ENCODE measurements at places on chromosomes 11 and 22. TPM values are rescaled to one million over a fixed set of nuclear protein-coding genes. Genes with fewer than 3 reads are reported as not detected.

RBM4B gene
- total RNA-seq: 19.8 TPM

CLMP gene
- total RNA-seq: 47.2 TPM

OR2D2 gene
- total RNA-seq: not detected

CASP4 gene
- total RNA-seq: 117 TPM

MS4A7 gene
- total RNA-seq: not detected

TRAF6 gene
- total RNA-seq: 6.1 TPM

VSTM5 gene
- under 0.01 TPM for total RNA-seq

CCDC82 gene
- total RNA-seq: 10.9 TPM

SERPING1 gene
- 8.2 TPM for total RNA-seq

BRSK2 gene
- 0.23 TPM for total RNA-seq

RASSF10 gene
- not detected for total RNA-seq

MMP11 gene
- 11.0 TPM for total RNA-seq

SOX6 gene
- 8.0 TPM for total RNA-seq

CD248 gene
- 2.6 TPM for total RNA-seq

RNF26 gene
- total RNA-seq: 1.9 TPM

POLR2L gene
- 262 TPM for total RNA-seq

PLAAT2 gene
- total RNA-seq: not detected

OR51T1 gene
- total RNA-seq: not detected

SORL1 gene
- total RNA-seq: 0.38 TPM

TMEM86A gene
- 0.47 TPM for total RNA-seq

SLC22A12 gene
- not detected for total RNA-seq

SHANK3 gene
- 0.30 TPM for total RNA-seq

UBQLNL gene
- total RNA-seq: 0.08 TPM

OR5P2 gene
- not detected for total RNA-seq

MS4A3 gene
- not detected for total RNA-seq

SNRPD3 gene
- total RNA-seq: 193 TPM

CNGA4 gene
- under 0.01 TPM for total RNA-seq

DRD4 gene
- total RNA-seq: not detected

MEI1 gene
- 0.12 TPM for total RNA-seq

FGF3 gene
- not detected for total RNA-seq

OR8G1 gene
- total RNA-seq: not detected

TSPAN18 gene
- 0.70 TPM for total RNA-seq

NEFH gene
- 0.08 TPM for total RNA-seq

FADS2 gene
- 293 TPM for total RNA-seq

KRTAP5-6 gene
- total RNA-seq: not detected

IFITM1 gene
- 12.6 TPM for total RNA-seq

OVOL1 gene
- not detected for total RNA-seq

THY1 gene
- total RNA-seq: 7.3 TPM

CSF2RB gene
- 1.1 TPM for total RNA-seq

GPR83 gene
- not detected for total RNA-seq

MYBPC3 gene
- total RNA-seq: not detected

CALCA gene
- not detected for total RNA-seq

UQCR10 gene
- total RNA-seq: 133 TPM

SYNGR1 gene
- total RNA-seq: 23.6 TPM

MRGPRX3 gene
- total RNA-seq: not detected

MIOX gene
- total RNA-seq: not detected

CRYBB3 gene
- not detected for total RNA-seq

KCNK4 gene
- total RNA-seq: not detected

LMNTD2 gene
- 0.45 TPM for total RNA-seq

FOLR1 gene
- not detected for total RNA-seq

ASPHD2 gene
- total RNA-seq: 3.7 TPM

DPAGT1 gene
- total RNA-seq: 9.8 TPM

OLFML1 gene
- 0.15 TPM for total RNA-seq

SLC1A2 gene
- 71.1 TPM for total RNA-seq

WNT11 gene
- 0.75 TPM for total RNA-seq
